ENCODE measurements at places on chromosomes 2 and 18.

DNA sequence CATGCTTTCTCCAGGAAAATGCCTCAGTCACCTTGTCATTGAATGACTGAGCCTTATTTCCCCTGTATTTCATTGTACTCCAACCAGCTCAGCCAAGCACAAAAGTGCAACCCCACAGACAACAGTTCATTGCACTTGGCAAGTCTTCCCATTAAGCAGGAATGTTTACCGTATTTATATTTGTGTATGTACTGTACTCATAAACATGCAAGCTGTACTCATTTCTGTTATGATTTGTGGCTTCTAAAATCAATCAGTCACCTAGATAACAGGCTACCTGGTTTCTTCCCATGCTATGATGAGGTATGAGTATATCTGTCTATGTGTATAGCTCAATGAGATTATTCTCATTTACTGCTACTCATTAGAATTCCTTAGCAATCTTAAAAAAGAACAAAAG lies 505.5 kb upstream of the FAM98A start:
- no peak for DNase-seq

DNA sequence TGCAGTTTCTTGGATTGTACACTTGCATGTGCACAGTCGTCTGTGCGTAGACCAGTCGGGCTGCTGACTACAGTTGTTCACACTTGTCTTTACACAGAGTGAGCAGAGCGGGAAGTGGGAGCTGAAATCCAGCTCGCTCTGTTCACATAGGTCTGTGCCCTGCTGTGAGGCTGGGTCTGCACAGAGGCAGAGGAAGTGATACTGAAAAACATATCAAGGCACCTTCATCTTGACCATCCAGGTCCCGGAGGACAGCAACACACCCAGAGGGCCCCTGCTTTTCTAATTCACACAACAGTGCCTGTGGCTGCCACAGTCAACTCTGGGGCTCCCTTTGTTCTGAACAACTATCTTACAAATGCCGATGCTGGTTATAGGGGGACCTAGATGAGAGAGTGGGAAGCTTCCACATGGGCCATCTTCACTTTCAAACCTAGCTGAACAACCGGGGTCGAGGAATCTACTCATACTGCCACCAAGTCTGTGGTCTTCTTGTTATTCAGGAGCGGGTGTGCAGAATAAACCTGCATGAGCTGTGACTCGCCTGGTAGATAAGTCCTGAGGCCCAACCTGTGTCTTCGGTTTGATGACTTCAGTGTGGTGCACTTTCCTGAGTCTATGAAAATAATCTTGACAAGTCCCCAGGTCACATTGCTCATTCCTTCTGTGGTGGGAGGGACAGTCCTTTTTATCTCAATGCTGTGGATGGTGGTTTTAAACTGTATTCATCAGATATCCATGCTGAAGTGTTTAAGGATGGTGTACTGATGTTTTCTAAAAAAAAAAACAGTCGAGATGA lies 3.5 kb upstream of the ADNP2 start:
- DNase-seq, result no peak

GRCh38 chr2:191319186-191319585 lies 74.0 kb downstream of the MYO1B start:
- DNase-seq, result no peak

DNA sequence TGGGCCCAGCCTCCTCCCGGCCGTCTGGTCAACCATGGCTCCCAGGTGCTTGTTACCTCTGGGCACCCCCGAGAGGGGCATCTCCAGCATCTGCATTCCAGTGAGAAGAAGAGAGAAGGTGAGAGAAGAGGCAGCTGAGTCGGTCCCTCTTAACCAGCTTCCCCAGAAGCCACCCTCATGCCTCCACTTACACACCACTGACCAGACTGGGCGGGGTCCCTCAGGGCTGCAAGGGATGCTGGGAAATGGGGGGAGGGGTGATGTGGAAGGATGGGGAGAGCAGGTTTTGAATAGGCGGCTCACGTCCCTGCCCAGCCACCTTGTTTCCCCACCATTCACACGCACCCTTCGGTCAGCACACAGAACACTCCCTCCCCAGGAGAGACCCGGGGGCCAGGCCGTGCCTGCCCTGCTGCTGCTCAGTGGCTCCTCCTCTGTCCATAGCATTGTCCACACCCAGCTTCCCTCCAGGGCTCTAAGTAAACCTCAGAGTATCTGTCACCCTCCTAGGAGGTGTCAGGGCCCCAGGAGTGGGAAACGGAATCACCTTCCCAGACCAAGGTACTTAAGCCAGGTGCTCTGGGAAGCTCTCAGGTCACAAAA lies 34.7 kb downstream of the GBX2 start:
- DNase-seq, result no peak

DNA sequence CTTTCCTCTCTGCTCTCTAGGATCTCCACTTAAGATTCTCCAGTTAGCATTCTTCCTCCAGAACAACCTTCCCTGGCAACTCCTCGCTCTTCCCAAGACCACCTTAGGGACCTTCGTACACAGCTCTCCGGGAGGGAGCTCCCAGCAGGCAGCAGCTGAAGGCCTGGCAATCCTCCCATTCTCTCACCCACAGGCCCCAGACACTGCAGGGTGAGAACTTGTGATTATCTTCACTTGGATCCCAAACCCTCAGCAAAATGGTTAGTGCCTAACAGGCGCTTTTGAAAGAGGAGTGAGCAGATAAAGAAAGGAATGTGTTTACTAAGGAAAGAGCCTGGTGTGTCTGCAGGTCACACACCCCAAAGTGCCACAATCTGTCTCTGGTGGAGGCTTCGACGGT lies 83.8 kb upstream of the SNTG2 start:
- no peak for DNase-seq

DNA sequence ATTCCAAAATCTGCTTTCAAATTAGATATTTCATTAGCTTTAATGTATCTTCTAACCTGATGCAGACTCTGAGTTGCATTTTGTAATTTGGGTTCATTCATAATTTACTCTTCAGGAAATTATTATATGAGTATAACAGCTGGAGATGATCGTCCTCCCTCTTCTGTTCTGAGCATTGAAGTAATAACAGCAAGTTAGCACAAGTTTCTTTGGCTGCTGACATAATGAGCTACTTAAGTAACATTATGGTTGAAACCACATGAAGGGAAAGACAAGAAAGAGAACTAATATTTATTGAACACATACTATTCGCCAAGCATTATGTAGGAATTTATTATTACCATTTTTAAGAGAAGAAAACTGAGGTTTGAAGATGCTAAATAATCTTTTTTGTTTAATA lies 75.1 kb downstream of the CPO start:
- DNase-seq, result no peak

DNA sequence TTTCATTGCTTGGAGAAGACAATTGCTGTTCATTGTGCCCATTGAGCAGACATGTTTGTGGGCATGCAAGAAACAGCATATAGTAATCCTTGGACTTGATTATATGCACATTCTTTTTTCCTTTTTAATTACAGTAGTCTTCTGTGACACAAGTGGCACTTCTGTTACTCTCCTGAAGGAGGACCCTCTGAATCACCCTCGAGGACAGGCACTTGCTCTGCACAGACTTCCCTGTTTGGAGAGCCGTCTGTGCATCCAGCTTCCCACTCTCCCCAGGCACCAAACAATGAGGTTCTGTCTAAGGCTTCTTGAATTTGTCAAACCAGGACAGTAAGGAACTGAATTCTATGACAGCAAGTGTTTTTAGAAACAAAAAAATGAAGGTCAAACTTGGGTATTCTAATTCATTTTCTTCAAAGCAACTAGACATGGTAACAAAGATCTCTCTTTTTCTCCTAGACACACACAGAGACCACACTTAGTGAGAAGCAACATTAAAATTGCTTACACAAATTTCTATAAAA lies 844.6 kb upstream of the ID2 start:
- DNase-seq, result no peak

- no peak for DNase-seq
These were observed 46.9 kb downstream of the CCBE1 start for GRCh38 chr18:59650266-59650820.

Data from activated CD4-positive, alpha-beta memory T cell treated with anti-CD3 and anti-CD28 coated beads, Interleukin-2, amount 10 ng/mL, durations not matched to agents 7 days and 5 days (primary cell).